ENCODE measurements at places on chromosomes 5 and 9.

GRCh38 chr9:88303721-88304451, 84.4 kb upstream of the SPIN1 start:
- no peak for DNase-seq

DNA sequence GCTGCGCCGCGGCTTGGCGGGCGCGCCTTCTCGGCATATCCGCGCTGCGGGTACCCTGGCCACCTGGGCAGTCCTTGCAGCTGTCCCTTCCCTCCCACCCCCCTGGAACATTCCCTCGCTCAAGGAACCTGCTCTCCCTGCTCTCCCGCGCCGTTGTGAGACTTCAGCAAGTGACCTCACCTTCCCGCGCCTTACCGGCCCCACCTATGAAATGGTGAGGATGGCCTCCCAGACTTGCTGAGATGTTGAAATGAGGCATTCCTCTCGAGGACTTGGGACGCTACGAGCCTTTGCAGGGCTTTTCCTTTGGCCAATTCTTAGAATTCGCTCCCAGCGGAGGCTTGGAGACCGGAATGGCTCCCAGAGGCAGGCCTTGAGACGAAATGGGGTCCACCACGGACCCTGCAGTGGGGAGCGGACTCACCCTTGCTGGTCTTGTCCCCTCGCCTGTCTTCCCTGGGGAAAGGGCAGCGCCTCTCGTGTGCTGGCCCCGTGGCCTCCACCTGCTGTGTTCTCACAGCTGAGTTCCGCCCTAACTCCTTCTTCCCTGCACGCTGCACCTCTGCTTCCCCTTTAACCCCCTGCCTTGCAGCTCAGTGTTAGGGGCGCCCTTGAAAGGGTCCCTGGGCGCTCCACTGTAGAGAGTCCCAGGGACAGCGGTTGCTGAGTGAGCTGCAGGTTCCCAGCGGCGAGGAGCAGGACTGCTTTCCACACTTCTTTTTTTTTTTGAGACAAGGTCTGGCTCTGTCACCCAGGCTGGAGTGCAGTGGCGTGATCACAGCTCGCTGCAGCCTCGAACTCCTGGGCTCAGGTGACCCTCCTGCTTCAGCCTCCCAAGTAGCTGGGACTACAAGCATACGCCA, 907 bp downstream of the HMCN2 start:
- DNase-seq, result no peak

DNA sequence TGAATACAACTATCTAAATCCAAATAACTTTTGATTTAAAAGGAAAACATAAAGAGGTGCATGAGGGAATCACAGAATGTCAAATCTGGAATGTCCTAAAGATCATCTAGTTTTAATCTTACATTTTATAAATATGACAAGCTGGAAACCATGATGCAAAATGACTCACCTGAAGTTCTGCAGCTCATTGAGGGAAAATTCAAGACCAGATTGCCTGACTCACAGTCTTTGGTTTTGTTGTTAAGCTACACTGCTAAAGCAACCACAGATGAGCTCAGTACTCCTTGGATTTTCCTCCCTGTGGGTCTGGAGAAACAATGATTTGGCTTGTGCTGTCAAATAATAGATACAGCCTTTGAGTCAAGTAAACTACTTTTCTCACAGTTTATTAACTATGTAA, 19.1 kb upstream of the EDIL3 start:
- DNase-seq, result peak; percentile 91

DNA sequence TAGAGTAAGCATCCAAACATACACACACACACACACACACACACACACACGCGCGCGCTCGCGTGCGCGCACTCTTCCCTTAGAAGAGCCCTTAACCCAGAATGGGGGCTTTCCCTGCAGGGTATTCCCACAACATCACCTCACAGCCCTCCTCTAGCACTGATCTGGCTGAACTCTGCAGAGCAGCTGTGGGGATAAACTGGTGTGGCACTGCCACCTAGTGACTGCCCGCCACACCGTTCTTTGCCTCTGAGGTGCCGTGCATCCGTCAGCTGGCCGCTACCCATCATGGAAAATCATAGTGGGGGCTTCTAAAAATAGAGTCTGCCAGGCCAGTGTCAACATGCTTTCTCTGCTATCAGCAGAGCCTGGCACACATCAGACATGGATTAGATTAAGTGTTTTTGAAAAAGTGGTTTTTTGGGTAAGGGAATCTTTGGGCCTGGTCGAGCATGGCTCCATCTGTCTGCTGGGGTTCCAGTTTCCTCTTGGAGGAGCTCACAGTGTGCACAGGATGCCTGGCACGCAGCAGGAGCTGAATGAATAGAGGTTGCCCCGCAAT, 88.1 kb downstream of the KCNN2 start:
- DNase-seq, result no peak

DNA sequence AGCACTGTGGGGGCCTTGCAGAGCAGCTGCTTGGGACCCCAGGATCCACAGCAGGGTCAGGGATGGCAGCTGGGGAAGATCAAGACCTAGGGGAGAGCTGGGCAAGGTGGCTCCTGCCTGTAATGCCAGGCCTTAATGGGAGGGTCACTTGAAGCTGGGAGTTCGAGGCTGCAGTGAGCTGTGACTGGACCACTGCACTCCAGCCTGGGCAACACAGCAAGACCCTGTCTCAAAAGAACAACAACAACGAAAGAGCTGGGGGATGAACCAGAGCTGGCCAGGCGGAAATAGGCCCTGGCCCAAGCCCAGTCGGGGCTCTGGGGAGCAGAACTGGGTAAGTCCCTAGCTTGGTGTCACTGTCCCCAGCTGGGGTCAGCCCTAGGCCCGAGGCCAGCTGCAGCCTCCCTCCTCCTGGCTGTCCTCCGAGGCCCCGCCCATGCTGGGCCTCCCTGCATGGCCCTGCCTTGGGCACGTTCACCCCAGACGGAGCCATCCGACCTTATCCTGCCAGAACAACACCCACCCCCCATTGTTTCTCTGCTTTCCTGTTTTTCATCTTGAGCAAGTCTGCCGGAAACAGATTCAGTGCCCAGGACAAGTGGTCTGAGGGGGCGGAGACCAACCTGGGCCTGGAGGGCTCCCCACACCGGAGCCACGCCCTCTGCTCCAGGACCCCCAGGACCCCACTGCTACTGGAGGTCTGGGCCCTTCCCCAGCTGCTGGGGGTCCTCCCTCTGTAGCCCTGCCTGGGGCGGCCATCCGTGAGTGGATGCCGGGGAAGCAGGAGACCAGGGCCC, 1.9 kb downstream of the DIPK1B start:
- DNase-seq, result no peak

Data from kidney epithelial cell (primary cell).